Activated B cell treated with CpG ODN at 0.5 μM for 24 hours (primary cell): ENCODE measurements at places on chromosomes 16 and 17.

- no peak for DNase-seq
Measured at GRCh38 chr17:53724726-53725125, 98.0 kb upstream of the KIF2B start.

DNA sequence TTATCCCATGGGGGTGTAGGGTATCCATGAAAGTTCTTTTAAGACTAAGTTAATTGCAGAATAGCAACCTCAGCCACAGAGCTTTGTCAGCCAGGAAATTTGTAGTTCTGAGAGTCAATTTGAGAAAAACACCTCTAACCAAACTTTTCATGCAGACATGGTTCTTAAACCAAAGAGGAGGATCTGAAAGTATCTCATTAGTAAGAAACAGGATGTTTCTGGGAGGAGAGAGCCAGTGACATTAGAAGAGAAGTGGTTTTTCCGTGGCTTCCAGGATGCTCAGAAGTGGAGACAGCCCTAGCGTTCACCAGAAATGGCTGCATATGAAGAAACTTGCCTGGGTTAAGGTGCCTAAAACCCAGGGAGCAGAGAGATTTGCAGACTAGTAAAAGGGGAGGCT, 7.9 kb downstream of the GNAO1 start:
- no peak for DNase-seq

DNA sequence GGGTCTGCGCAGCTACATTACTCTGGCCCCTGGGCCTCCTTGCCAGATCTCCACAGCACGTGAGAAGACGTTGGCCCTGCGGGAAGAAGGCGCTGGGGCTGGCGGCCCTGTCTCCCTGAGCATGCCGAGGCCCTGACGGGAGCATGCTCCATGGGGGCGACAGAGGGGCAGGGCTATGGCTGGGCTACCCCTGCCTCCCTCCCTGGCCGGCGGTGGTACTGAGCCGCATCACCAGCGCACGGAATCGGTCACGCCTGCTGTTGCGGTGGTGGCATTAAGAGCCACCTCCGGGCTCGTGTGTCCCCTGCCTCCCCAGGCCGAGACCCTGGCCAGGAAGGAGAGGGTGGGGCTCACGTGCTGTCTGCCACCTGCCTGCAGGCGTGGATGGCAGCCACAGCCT, 28.1 kb downstream of the MAPK8IP3 start:
- DNase-seq, result no peak

GRCh38 chr16:49000594-49000993, 281.0 kb downstream of the CBLN1 start:
- DNase-seq, result no peak

- DNase-seq, result no peak
Measured at GRCh38 chr17:41067281-41067680, 1.6 kb upstream of the KRTAP2-4 start.

DNA sequence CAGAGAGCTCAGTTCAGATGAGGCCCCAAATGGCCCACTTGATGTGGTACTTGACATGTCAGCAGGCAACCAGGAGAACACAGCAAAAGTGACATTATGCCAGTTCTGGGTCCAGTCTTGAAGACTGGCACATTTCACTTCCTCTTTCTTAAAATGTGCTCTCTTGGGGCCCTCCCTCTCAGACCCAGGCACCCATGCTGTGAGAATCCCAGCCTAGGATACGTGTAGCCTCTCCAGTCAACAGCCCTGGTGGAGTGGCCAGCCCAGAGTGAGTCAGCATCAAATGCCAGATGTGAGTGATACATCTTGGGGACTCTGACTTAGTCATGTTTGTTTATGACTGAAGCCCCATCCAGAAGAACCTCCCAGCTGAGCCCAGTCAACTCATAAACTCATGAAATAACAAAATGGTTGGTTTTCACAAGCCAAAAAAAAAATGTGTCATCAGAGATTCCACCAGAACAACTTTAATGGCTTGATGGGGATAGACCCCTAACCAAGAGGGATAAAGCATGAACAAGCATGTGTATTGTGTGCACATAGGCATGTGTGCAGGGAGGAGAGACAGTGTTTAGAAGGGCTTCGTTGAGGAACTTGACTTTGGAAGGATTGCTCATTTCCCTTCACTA, 82.5 kb upstream of the TNRC6C start:
- DNase-seq, result no peak

GRCh38 chr17:7043182-7043496, 753 bp downstream of the SLC16A11 start:
- DNase-seq, result no peak

DNA sequence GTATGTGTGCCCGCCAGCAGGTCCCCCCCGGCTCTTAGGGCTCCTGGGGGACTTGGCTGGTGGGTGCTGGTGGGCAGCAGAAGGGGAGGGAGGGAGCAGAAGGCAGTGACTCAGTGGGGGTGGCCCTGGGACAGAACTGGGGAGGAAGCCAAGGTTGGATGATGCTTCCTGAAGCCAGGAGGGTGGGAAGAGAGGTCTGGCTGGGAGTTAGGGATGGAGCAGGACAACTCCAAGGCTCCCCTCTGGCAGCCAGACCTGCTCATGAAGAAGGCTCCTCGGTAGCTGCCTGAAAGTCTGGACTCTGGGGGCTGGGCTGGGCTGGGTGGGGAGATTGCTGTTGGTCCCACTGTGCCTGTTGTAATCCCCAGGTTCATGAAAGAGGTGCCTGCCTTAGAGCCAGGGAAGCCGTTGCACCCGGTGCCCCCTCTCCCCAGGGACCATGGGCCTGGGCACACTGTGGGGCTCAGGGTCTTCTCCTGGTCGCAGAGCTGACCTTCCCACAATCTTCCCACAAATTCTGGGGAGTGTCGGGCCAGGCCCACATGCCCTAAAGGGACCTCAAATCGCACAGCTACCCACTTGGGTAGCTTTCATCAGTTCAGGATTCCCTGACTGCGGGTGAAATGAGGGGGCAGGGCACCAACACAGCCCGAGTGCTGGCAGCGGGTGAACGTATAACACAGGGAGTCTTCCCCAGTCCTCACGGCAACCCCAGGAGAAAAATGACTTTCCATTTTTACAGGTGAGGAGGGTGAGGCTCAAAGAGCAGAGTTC, 1.1 kb upstream of the PLEKHG4 start:
- no peak for DNase-seq

DNA sequence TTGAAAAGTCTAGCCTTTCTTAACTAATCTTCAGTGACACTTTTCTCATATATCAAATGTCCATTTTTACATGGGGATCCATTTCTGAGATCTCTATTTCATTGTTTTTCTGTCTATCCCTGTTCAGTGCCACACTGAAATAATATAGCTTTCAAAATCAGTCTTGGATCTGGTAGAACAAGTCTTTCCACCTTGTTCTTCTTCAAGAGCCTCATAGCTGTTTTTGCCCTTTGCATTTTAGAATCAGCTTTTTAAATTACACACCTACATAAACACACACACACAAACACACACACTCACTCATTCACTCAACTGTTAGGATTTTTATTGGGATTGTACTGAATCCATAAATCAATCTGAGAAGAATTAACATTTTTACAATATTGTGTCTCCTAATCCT, 19.2 kb downstream of the GSDMB start:
- DNase-seq, result no peak

- no peak for DNase-seq
Measured at GRCh38 chr16:81417210-81417609, 27.4 kb upstream of the CMIP start.

DNA sequence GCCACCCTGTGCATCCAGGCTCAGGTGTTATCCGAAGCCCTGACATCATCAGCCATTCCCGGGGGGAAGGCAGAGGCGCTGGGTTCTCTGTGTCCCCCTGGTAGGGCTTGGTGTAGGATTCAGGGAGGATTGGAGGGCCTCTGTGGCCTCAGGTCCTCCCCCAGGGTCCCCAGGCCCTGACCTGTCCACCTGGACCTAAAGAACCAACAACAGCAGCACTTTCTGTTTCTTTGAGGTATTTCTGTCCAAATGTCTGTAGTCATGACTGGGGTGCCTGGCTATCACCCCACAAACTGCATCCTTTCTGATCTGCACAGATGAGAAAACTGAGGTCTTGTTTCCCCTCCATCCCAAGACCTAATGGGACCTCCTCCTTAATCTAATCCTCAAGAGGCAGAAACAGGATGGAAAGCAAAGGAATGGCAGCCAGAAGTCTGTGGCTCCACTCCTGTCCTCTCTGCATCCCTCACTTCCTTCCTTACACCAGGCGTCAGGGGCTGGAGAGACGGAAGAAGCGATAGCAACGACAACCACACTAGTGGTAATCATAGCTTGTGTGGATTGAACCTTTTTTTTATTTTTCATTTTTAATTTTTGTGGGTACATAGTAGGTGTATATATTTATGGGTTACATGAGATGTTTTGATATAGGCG, 11.8 kb downstream of the NLRC5 start:
- DNase-seq, result peak; percentile 10

DNA sequence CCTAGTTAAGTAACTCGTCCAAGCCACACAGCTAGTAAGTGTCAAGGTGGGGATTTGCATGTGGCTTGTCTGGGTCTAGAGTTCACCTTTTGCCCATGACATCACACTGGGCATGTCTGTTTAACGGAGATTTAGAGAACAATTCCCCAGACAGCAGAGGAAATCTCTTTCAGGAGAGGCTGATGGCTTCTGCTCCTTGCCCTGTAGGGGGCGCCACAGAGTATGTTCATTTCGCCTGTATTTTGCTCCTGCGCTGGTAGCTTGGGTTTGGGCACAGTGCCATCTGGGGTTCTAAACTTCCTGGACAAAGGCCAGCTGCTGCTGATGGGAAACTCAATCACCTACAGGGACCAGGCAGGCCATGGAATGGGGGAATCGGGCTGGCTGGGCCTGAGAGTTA, 20.4 kb downstream of the OTOA start:
- no peak for DNase-seq

GRCh38 chr17:31724619-31725018, 134.4 kb downstream of the COPRS start:
- DNase-seq, result no peak

- DNase-seq, result peak; percentile 65
Measured at GRCh38 chr16:53061701-53062159, 6.9 kb downstream of the CHD9 start.

- no peak for DNase-seq
Measured at GRCh38 chr16:4852221-4852872, 5.1 kb downstream of the UBN1 start.

- no peak for DNase-seq
Measured at GRCh38 chr17:47305302-47305923, 18.3 kb upstream of the EFCAB13 start.

- DNase-seq, result no peak
Measured at GRCh38 chr16:71630808-71631207, 4.8 kb downstream of the MARVELD3 start.

- DNase-seq, result no peak
Measured at GRCh38 chr16:57564571-57565270, 22.3 kb downstream of the ADGRG5 start.

DNA sequence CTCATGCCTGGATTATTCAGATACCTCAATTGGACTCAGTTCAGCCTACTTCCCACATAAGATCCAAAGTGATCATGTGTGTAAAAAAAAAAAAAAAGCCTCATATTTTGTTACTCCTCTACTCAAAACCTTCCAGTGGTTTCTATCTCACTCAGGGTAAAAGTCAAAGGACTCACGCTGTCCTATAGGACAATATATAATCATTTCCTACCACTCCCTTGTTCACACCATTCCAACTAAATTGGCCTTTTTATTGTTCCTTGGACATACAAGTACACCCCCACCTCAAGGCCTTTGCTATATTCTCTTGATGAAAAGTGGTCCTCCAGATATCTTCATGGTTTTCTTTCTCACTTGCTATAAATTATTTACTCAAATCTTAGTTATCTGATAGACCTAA, 99.2 kb downstream of the USP32 start:
- DNase-seq, result no peak

GRCh38 chr16:12999368-12999767, 98.0 kb downstream of the SHISA9 start:
- no peak for DNase-seq

GRCh38 chr17:39652587-39653315, 12.4 kb upstream of the TCAP start:
- no peak for DNase-seq

GRCh38 chr17:46783031-46783593, 35.4 kb downstream of the WNT3 start:
- DNase-seq, result no peak

GRCh38 chr16:67673712-67674580, 7.3 kb downstream of the C16orf86 start:
- DNase-seq, result no peak

DNA sequence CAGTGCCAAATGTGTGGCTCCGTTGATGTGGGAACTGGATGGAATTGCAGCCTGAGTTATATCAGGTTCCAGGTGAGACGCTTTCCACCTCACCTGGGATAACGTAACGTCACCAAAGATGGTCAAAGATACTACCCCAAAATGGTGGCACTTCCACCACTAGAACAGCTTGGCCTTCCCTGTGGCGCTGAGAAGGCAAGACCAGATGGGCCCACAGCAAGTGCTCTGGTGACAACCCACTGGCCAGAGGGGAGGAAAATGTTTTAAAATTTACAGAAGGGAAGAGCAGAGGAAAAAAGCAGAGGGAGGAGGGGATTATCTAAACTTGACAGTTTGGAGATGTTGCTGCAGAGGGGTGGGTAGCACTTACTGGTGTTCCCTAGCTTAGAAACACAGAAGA, 7.5 kb upstream of the ITGA2B start:
- DNase-seq, result no peak

DNA sequence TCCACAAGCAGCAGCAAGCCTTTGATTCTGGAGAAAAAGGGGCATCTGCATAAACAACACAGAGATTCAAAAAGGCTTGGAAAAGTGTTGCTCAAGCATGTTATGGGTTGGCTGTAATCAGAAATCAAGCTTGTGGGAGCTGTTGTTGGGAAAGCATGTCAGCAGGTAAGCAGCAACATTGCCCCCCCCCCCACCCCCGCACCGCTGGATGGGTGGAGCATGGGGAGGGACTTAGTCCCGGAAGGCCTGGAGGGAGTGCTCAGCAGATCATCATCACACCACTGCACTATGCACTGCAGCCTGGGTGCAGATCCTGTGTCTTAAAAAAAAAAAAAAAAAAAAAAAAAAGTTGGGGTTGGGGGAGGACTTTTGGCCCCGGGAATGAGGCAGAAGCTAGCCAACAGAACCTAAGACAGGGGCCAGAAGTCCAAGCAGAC, 16.8 kb upstream of the AKAP1 start:
- DNase-seq, result no peak

DNA sequence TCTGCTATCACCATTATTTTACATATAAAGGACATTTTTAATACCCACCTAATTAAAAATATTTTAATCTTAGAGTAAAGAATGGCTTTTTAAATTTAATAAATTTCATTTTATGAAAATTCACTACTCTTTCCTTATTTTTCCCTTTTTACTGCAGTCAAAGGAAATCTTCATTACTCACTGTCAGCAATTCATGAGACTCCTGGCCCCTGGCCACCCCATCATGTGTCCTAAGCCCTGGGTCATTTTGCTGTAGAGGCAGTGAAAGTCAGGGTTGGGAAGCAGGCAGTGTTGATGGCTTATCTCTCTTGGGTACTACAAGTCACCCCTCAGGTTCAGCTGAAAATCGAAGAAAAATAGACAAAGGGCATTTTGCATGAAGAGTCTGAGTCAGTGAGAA, 468.6 kb upstream of the CCL2 start:
- DNase-seq, result no peak
